ENCODE measurements at places on chromosomes 7 and 10.
A peak's percentile ranks its signal among the peaks of the same experiment; 100 is the strongest.

DNA sequence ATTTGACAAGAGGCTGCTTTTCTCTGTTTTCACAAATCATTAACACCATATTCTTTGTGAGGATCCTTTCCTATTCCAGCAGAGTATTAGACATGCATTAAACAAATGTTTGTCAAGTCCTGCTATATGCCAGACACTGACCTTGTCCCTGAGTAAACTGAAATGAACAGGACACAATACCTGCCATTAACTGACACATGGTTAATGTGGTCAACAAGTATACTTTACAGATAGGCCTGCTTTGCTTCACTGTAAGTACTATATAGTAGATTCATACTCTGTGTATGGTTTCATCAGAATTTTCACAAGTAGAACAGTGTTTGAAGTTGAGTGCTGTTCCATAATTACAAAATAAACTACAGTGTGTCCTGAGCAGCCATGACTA lies 5.9 kb downstream of the TNKS2 start:
- DNase-seq, result no peak

DNA sequence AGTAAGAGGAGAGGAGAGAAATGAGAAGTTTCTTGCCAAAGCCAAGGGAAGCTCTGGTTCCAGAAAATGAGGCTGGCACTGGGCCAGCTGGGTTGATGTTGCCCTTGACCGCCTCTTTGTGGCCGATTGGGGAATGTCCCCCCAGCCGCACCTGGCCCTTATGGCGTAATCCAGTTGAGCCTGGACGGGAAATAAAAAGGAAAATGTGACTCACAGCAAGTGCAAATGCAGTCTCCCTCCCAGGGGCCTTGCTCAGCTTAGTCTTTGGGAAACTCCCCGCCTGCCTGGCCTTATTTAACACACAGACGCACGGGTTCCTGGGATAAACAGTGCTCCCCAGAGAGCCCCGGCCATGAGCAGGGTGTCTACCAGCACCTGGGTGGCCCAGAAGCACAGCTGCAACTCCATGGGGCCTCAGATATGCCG lies 174.8 kb downstream of the KIAA1217 start:
- DNase-seq, result no peak

GRCh38 chr10:7881119-7881518 lies 62.8 kb downstream of the TAF3 start:
- no peak for DNase-seq

DNA sequence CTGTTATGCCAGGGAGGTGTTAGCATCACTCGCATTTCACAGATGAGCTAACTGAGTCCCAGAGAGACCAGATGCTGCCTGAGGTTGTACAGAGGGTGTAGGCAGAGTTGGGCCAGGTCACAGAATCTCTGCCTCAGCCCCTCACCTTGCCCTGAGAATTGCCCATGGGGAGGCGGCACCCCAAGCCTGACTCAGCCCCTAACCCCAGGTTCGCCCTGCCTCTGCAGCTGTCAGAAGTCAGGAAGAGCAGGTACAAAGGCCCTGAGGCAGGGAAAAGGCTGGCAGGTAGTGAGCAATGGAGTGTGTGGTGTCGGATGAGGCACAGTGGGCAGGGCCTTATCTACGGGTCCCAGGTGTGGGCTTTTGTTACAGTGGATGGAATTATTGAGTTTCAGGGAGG lies 79.4 kb downstream of the MYL10 start:
- DNase-seq, result no peak

GRCh38 chr10:119257899-119258419 lies 50.6 kb downstream of the GRK5 start:
- DNase-seq, result no peak

DNA sequence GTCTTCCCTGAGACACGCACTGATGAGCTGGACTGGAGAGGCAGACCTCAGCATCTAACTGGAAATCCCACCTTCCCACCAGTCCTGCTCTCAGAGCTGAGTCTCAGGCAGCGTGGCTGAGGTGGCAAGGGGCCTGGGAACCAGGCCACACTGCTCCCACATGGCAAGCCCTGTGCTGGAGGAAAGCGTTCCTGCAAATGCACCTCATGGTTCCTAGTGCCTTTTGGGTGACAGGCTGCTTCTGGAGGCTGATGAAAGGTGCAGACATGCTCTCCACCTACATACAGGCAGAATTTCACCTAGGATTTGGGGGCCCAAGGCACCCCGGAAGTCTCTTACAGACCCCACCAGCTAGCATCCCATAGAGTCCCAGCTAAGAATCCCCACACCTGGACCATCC lies 432.9 kb upstream of the FOXK1 start:
- no peak for DNase-seq

DNA sequence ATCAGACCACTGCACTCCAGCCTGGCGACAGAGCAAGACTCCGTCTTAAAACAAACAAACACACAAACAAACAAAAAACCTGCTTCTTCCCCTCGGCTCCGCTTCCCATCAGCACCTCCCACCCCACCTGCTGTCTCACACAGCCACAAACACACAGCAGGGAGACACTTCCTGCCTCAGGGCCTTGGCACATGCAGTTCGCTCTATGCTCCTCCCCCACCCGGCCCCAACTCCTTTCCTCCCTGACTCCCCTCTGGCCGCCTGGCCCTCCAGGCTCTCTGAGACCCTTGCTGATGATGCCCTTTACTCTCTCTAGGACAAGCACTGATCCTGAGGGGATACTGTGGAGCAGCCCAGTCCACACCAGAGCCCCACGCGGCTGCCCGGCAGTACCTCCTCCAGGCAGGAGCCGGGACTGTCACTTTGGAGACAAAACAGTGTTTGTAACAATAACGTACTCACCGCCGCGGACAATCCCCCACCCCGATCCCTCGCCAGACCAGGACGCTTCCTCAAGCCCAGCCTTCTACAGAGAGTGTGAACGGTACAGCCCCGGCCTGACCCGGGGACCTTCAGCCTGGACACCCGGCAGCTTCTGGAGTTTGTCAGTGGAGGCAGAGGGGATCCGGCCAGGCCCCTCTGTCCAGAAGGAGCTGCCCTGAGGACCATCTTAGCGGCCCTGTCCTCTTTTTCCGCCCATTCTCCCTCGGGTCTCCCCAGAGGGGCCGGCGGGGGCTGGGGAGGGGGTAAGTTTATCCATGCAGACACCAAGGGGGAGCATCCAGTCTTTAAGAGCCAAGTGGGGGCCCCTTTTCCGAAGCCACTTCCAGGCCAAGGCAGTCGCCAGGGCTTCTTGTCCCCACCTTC lies 50.0 kb upstream of the GTF2IRD1 start:
- DNase-seq, result no peak

- no peak for DNase-seq
Observed at GRCh38 chr10:132336919-132337407, 5.0 kb downstream of the LRRC27 start.

GRCh38 chr7:4115941-4116610 lies 566.0 kb upstream of the FOXK1 start:
- no peak for DNase-seq

- no peak for DNase-seq
Observed at GRCh38 chr7:50687096-50687495, 95.6 kb downstream of the GRB10 start.

DNA sequence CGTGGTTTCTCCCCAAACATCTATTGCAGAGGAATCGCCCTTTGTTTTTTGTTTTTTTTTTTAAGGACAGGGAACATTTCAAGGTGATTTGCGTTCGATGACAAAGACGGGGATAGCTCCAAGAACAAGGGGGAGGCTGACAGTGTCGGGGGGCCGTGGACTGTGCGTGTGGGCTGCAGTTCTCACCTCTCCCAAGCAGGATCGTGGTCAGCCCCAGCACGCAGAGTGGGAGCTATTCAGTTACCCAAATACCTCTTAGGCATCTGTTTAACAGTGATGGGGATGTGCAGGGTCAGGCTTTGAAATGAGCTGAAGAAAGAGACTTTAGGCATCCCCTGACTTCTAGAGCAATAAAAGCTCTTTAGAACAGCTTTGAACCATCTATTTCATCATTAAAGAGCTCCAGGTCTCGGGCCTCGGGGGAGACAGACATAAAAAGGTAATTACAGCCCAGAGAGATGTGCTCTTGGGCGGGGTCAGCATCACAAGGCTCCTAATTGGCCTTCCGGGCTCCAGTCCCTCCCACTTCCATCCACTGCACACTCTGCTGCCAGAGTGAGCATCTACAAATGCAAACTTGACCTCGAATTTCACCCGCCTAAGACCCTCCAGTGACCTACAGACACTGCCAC lies 97.3 kb downstream of the MYL10 start:
- no peak for DNase-seq

DNA sequence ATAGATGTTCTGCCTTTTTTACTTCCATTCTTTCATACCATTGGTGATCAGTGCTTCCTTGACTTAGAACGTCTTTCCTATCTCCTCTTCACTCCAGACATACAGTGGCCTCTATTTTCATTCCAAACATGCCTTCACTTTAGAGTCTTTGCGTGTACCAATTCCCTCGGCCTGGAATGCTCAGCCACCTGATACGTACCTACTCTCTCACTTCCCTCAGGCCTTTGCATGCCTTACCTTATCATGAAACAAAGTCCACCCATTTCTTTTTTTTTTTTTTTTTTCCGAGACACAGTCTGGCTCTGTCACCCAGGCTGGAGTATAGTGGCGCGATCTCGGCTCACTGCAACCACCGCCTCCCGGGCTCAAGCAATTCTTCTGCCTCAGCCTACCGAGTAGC lies 2.2 kb upstream of the CCNJ start:
- DNase-seq, result no peak

DNA sequence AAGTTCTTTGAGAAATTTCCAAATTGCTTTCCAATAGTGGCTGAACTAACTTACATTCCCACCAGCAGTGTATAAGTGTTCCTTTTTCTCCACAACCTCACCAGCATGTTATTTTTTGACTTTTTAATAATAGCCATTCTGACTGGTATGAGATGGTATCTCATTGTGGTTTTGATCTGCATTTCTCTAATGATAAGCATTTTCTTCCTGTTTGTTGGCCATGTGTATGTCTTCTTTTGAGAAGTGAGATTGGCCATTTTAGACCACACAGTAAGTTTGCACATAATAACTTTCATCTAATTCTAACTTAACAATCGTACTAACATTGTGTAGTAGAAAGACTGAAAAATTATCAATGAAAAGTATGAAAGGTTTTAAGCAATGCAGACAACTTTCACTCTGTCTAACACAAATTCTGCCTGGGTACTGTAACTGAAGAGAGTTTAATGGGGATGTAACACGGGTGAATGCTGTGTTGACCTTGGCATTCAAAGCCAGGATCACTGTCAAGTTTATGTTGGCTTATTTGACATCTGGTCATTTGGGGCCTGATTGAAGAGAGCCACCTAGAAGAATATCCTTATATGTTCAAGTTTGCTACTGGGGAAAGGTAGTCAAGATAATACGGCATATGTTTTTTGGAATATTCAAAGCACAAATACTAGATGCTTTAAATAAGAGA lies 50.4 kb downstream of the FAM171A1 start:
- no peak for DNase-seq

- peak; percentile 85 for DNase-seq
Observed at GRCh38 chr7:107874605-107875446, 16.2 kb upstream of the DLD start.

DNA sequence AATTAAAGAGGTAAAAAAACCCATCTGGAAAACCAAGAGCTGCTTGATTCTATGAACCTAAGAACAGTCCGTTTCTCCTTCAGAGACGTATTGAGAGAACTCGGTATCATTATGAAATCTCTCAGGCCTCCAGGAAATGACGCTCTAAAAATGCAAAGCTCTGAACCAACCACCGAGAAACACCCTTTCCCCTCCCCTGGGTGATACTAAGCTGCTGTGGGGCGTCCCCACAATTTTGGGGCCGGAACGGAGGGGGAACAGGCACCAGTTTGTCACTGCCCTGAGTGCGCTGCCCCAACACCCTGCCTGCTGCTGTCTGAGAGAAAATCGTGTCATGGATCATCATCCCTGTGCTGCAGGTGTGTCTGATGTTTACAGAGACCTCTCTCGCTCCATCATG lies 509.5 kb downstream of the DNAJB6 start:
- no peak for DNase-seq

GRCh38 chr7:2613098-2613930 lies 18.5 kb upstream of the TTYH3 start:
- DNase-seq, result peak; percentile 35

GRCh38 chr10:96230527-96230926 lies 40.8 kb downstream of the BLNK start:
- no peak for DNase-seq

GRCh38 chr10:130498042-130498441 lies 361.9 kb downstream of the GLRX3 start:
- DNase-seq, result no peak

GRCh38 chr10:91565226-91565625 lies 67.6 kb downstream of the PPP1R3C start:
- DNase-seq, result no peak

DNA sequence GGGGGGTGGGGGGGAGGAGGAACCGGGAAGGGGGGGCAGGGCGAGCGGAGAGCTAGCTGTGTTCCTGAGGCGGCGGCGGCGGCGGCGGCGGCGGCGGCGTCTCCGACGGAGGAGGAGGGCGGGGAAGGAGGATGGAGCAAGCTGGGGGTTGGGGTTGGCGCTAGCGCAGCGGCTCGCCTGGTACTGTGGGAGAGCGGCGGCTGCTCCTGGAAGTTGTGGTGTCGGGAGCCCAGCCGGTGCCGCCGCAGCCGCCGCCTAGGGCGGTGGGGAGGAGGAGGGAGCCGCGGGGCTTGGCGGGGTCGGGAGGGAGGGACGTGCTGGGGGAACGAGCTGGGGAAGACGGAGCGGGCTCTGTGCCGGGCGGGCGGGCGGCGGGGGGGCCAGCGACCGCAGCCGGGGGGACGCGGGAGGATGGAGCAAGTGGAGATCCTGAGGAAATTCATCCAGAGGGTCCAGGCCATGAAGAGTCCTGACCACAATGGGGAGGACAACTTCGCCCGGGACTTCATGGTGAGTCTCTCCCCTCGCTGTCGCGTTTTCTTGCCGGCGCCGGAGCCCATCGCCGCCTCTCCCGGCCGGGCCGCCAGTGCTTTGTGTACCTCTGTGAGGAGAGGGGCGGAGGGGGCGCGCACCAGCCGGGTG lies at the start of gene PTPN12:
TSS of gene PTPN12 (plus strand) at position 160 of the 642 bp plus-strand sequence. CDS start at position 412, 252 bp downstream.
- DNase-seq, result peak; percentile 74

- no peak for DNase-seq
Observed at GRCh38 chr10:101038484-101038883, 7.5 kb downstream of the SFXN3 start.

GRCh38 chr10:119535305-119535704 lies 7.2 kb downstream of the RGS10 start:
- no peak for DNase-seq

- no peak for DNase-seq
Observed at GRCh38 chr7:50591098-50591479, 25.9 kb upstream of the DDC start.

GRCh38 chr10:121527690-121528089 lies 70.6 kb downstream of the FGFR2 start:
- no peak for DNase-seq
